CD8-positive, alpha-beta memory T cell (primary cell): ENCODE measurements at places on chromosomes 11 and 22.

- DNase-seq, result no peak
These were observed 663.8 kb upstream of the API5 start for GRCh38 chr11:42647993-42648392.

GRCh38 chr22:40651057-40651456, 14.5 kb upstream of the MRTFA start:
- DNase-seq, result no peak

DNA sequence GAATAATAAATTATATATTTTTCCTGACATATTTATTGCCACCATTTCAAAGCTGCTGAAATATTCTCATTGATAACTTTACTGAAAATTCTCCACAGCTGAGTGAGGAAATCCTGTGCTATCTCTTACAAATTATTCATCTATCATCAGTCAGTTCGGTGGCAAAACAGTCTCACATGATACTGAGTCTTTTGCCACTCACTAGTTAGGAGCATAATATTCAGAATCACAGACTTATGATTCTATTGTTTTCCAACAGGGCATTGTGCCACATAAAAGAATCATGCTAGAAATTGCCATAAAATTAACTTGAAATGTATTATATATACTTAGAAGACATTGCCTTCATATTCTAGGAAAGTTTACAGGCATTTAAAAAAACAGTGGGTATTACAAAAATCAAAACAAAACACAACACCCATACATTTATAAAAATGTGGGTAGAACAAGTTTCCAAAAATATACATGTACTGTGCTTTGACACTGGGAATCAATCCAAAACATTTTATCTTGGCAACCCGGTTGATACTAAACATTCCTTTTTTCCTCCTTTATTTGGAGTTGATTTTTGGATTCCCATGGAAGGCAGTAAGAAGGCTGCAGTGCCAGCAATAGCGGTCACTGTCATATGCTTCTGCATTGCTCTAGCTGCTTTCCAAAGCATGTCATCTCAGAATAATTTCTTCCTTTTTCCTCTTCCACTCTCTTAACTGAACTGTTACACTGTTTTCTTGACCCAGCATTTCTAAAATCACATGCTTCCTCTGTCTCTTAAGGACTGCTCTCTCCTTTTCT, 42.5 kb downstream of the ATG16L2 start:
- DNase-seq, result no peak

- DNase-seq, result no peak
These were observed 9.0 kb upstream of the MALAT1 start for GRCh38 chr11:65489706-65490320.

GRCh38 chr11:131137046-131137445, 220.8 kb upstream of the SNX19 start:
- DNase-seq, result no peak

DNA sequence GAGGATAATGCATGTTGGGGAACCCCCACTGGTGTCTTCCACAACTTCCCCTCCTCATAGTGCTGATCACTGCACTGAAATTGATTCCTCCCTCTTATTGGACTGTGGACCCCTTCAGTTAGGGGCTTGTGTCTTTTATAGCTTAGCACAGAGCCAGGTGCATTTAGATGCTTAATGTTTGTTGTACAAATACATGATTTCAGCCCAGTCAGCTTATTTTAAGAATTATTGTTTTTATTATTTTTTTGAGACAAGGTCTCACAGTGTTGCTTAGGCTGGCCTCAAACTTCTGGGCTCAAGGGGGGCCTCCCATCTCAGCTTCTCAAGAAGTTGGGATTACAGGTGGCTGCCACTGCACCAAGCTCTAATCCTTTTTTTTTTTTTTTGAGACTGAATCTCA, 8.2 kb downstream of the THY1 start:
- DNase-seq, result no peak

GRCh38 chr11:69480547-69481392, 693 bp upstream of the LINC01488 start:
- no peak for DNase-seq

GRCh38 chr11:129190087-129190486, 2.0 kb downstream of the ARHGAP32 start:
- DNase-seq, result no peak

GRCh38 chr22:49770547-49771265, 57.0 kb downstream of the BRD1 start:
- peak; percentile 32 for DNase-seq

GRCh38 chr22:24523873-24524272, 28.7 kb downstream of the UPB1 start:
- DNase-seq, result no peak

DNA sequence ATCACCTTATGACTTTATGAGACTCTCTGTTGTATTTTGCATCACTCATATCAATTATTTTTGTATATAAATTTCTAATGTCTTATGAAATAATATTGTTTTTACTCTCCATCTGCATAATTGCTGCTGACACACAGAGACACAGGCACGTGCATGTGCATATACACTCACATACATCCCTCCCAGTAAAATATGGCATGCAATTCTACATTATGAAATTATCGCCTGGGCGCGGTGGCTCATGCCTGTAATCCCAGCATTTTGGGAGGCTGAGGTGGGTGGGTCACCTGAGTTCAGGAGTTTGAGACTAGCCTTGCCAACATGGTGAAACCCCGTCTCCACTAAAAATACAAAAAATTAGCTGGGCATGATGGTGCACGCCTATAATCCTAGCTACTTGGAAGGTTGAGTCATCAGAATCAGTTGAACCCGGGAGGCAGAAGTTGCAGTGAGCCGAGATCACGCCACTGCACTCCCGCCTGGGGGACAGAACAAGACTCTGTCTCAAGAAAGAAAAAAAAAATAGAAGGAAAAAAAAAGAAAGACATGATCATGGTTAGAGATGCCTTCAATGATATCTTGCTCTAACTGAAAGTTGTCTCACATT, 96.7 kb upstream of the LUZP2 start:
- DNase-seq, result no peak

GRCh38 chr11:10954184-10954583, 96.3 kb upstream of the ZBED5 start:
- DNase-seq, result no peak

GRCh38 chr11:84673753-84674152, 953.4 kb downstream of the DLG2 start:
- DNase-seq, result no peak

GRCh38 chr11:118660681-118661424, 18.6 kb downstream of the TREH start:
- no peak for DNase-seq

DNA sequence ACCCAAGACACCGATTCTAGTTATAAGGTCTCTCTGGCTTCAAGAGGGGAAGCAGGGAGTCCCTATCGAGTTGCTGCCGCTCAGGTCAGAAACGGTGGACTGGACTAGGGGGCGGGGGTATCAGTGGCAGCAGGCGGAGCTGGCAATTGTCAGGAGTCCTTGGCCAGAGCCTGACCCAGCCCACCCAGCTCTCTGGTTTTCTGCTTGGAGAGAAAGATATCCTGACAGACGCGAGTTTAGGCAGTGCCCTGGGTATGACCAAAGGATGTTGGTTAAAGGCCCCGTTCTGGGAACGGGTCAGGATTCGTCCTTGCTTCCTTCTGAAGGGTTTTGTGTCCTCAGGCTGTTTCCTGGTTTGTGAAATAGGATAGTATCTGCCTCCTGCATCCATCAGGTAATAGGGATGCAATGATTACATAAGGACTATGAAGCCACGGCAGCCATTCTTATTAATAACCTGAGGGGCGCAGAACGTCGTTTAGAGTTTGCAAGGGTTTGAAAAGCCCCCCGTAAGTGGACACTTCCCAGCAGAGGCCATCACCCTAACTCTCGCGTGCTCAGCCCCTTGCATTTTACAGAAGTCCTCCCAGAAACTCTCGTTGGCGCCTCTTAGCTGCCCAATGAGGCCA, 700 bp upstream of the DEPDC5 start:
- no peak for DNase-seq

GRCh38 chr11:8717876-8718753, 35.5 kb downstream of the RPL27A start:
- no peak for DNase-seq

- no peak for DNase-seq
These were observed 84.9 kb downstream of the ZNF280B start for GRCh38 chr22:22423681-22424080.

DNA sequence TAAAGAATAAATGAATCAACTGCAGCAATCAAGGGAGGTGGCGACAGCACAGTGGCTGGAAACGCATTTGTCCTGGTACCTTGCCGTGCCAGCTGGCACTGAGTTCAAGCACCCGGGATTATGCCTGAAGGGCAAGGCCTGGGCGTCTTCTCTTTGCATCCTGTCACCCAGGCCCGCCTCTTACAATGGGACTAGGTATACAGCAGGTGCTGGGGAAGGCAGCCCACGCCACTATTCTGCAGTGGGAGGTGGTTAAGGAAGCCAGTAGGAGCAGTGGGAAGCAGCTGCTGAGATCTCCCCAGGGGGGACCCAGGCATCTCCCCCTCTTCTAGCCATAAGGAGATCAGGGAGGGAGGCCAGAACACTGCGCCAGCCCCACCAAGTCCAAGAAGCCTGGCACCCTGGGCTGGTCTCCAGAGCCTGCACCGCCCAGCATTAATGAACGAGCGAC, 15.3 kb upstream of the BAIAP2L2 start:
- no peak for DNase-seq

GRCh38 chr11:57792870-57793269, 31.3 kb downstream of the CTNND1 start:
- DNase-seq, result peak; percentile 16

DNA sequence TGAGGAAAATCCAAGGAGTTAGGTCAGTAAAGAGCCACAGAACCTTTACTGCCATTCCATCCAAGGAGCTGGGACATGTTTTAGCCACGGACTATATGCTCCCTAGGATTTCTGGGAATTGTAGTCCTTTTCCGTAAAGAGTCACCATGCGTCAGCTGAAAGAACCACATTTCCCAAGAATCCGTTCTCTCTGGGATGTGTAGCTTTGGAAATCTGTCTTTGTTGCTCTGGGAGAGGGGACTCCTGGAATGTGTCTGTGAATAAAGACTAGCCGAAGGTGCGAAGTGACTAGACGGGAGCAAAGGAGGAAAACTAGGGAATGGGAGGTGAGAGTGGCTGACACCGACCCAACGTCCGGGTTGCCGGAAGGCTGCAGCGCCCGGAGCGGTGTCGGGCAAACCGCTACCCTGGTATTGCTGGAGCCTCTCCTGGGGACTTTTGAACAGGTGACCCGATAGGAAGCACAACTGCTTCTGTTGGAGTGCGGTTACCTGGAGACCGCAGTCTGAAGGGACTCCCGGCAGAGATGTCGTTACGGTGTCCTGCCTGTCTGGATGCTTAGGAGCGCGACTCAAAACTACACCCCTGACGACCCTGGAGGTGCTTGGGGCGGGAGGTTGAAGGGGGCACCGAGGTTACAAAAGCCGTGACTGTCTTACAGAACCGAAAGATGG, at the start of gene IFTAP:
Gene IFTAP (plus strand): TSS at position 187 of the 674 bp plus-strand sequence. CDS start 15,602 bp downstream, outside the sequence.
- DNase-seq, result no peak

- no peak for DNase-seq
These were observed 1.5 kb downstream of the TPBGL start for GRCh38 chr11:75241906-75242644.
